ENCODE measurements at places on chromosomes 13 and 19.

- DNase-seq: peak; percentile 12
Measured at GRCh38 chr13:26342898-26343297, 89.0 kb downstream of the CDK8 start.

DNA sequence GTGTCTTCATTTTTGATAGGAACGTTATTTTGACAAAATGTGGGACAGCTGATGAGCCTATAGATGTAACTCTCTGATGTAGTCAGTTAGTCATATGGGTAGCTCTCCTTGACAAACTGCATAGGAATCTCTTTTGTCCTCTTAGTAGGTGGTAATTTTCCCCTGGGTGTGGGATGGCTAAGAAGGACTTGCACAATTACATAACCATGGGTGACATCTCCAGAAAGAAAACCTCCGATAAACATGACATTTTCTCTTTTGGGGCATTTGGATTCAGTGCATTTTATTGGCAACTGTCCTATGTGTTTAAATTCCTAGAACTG is 41.8 kb downstream of the IGFL3 start:
- DNase-seq: no peak

- DNase-seq: no peak
Measured at GRCh38 chr19:11832253-11832912, 16.1 kb upstream of the ZNF439 start.

GRCh38 chr19:30932854-30933253 is 416.4 kb downstream of the TSHZ3 start:
- no peak for DNase-seq

DNA sequence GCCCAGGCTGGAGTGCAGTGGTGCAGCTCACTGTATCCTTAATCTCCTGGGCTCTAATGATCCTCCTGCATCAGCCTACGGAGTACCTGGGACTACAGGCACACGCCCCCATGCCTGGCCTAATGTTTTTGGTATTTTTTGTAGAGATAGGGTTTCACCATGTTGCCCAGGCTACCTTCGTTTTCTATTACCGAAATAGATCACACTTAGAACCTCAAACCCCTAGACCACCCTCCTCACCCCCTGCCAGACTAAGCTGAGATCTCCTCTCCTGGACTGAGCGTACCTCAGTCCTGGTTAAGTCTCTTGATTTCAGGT is 391 bp downstream of the KLF1 start:
- DNase-seq: peak; percentile 68

DNA sequence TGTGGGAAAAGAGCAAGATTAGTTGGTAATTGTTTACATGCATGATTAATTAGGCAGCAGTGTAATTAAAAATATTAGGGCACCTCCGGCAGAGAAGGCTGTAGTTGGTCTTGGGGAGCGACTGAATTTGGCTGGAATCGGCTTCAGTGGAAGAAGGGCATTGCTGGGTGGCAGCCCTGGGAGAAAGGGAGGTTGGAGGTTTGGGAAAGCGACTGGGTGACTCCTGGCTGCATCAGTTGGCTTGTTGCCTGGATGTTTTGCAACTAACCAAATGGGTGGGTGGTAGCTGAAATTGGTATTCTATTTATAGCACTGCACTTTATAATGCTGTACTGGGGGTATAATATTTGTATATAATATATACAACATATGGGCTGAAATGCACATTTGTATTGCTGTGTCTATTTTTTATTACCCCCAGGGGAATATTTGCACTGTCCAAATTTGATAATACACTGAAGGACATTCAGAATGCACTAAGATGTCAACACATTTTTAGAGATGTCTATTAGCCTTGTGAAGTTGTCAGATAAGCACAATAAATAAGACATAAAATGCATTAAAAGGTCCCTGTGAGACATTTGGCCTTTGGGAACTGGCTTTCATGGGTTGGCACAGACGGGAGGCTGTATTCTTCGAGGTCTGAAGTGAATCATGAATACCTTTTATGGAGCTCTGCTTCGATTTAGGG is 1.7 kb downstream of the B3GLCT start:
- DNase-seq: peak; percentile 48

- no peak for DNase-seq
Measured at GRCh38 chr13:114111577-114111976, 20.8 kb downstream of the RASA3 start.

DNA sequence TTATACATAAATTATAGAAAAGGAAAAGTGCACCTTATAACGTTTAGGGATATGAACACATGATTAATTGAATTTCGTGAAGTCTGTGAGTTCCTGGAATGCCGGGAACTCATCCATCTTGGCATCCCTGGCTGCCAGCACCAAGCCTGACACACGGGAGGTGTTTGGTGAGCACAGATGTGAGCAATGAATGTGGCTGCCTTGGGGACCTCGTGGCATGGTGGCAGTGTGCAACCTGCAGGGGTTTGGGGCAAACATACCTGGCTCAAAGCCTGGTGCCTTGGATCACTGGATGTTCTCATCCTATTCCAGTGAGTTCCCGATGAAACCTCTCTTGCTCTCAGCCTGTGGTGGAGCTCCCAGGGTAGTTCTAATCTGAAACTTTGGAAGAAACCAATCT is 10.4 kb upstream of the MAP2K2 start:
- DNase-seq: no peak

DNA sequence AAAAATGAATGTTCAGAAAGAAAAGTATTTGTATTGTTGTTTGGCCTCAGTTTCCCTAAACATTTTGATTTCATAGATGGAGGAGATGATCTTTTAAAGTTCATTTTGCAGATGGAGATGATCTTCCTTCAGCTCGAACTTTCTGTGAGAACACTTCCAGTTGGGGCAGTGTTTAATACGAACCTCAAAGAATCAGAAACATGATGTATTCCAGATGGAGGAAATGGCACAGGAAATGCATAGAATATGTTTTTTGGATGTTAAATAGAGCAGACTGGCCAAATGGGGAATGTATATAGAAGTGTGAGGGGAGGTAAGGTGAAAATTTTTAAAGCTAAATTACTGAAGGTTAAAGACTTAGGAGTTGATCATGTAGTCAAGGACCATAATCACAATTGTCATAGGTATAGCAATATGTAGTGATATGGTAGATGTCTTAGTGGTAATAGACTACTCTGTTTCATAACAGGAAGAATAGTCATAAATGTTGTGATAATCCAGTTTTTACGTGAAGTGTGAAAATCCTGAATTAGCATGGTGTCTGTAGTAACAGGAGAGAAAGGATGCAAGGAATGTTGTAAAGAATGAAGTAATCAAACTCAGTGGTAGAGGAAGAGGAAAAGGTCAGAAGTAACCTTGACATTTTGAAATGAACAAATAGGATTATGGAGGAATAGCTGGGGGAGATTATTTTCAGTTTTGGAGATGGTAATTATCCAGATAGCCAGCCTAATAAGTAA is 5.1 kb downstream of the RAP2A start:
- DNase-seq: no peak

DNA sequence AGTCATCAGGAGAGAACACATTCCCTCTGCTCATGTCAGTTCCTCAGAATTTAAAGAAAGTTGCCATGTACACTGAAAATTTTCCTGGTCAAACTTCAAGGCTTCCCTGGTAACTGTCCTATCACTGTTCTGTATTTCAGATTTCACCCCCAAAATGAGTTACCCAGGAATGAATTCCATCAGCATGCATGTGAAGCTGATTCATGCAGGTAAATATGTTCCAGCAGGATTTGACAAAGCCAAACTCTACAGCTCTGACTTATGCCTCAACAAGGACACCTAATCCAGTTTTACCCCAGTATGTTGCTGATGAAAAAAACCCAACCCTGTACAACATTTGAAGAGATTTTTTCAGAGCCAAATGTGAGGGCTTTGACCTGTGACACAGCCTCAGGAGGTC is 21.5 kb downstream of the LIG4 start:
- DNase-seq: no peak

DNA sequence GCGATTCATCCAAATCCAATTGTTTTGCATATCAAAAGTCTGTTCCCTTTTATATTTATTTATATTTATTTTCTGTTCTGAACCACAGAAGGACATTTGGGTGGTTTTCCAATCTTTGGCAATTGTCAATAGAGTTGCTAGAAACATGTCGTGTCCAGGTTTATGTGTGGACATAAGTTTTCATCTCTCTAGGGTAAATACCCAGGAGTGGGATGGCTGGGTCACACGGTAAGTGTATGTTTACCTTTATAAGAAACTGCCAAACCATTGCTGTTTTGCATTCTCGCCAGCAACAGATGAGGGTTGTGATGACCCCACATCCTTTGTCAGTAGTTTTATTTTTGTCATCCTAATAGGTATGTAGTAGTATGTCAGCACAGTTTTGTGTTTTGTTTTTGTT is 12.5 kb downstream of the AP1M1 start:
- no peak for DNase-seq

- DNase-seq: no peak
Measured at GRCh38 chr13:46267166-46267565, 55.4 kb downstream of the LRRC63 start.

GRCh38 chr19:48308631-48309586 is 16.4 kb upstream of the EMP3 start:
- no peak for DNase-seq

DNA sequence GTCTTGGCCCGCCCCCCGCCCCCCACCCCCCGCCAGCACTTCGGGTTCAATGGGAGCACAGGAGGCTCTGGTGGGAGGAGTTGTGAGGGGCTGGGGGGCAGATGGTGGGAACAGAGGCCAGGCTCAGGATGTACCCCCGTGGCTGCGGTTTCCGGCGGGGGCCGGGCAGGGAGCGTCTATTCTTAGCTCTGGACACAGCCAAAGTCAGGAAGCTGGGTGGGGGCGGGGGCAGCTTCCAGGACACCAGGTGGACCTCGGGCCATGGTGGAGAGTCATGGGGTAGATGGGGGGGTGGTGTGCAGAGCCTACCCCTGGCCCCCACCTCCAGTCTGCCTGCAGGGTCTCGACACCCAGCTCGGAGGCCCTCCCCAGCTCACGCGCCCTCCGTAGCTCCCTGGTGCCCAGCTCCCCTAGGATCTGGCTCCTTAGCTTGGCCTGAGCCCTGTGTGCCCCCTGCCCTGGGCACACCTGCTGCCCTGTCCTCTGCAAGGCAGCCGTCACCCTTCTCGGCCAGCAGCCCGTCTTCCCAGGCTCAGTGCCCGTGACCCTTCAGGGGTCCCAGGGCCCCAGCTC is 2.2 kb upstream of the TBXA2R start:
- no peak for DNase-seq

DNA sequence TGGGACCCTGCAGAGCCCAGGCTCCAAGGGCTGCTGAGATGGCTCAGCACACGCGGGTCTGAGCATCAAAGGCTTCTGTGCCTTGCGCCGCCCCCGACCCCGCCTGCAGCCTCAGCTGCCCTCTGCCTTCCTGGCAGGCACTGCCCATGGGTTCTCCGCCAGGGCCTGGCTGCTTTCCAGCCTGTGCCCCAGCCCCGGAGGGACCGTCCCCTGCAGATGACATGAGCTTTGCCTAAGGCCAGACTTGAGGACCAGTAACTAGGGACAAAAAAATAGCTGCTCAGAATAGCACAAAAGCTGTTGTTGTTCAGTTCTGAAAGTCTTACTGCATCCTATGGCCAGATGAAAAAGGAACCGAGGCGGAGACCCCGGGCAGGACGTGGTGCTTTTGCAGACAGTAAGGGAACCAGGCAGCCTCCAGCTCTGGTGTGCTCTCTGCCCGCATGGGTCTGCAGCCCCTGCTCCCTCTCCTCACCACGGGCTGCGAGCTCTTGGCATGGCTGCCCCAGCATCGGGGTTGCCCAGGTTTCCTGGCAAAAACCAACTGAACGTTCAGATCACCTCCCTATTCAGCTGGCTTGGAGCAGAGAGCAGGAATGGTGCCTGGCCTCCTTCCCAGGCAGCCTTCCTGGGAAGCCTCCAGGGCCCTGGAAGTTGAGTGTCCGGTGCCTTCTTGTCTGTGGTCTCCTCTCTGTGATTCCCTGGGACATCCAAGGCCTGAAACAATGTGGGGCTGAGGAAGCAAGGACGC is 12.5 kb upstream of the CFAP97D2 start:
- no peak for DNase-seq

DNA sequence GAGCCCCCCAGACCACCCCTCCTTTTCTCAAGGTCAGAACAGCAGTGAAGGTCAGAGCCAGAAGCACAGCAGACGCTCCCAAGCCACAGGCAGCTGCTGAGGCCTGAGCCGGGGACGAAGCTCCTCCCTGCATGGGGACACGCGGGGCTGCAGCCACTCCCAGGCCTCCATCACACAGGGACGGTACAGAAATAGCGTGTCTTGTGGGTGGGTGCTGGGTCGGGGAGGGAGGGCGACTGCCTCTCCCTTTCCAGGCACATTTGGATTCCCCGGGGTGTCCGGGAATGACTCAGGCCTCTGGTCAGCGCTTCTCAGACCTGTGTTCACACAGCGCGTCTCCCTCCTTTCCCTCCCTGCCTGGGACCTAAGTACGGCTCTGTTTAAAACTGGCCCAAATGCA is 33.2 kb downstream of the RASA3 start:
- no peak for DNase-seq

DNA sequence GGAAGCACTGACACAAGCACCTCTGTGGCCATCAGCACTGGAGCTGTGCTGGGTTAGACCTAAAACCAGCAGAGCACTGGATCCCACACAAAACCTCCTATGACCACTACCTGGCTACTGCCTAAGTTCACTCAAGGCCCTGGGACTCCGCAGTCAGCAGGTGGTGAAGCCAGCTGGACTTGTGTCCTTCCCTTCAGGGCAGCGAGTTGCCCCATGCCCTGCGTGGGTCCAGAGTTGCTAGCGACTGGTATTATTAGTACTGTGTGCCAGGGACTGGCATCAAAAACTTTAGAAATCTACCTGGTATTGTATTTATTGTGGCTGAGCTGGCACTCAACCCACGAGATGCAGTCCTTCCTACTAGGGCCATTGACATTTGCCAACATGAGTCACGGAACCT is 6.0 kb downstream of the OR10H4 start:
- no peak for DNase-seq

DNA sequence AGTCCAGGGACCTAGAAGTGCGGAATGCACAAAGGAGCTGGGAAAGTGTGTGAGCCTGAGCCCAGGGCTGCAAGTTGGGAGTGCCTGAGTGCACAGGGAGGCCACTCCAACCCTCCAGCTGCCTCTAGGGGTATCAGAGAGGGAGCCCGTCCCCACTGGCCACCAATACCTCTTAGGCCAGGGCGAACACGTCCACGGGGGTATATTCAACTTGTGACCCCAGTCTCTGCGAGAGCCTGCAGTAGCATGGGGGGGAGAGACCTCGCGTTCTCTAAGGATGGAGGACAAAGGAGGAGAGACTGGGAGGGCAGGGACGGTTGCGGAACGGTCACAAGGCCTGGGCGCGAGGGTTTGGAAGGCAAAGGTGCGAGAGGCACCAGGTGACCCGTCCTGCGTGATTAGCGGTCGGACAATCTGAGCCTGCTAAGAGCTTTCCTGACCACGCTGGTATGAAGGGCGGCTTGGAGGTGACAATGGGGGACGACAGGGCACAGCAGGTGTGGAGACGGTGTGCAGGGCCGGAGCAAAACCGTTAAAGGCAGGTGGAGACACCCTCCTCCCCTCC is 676 bp downstream of the CD320 start:
- no peak for DNase-seq

- peak; percentile 70 for DNase-seq
Measured at GRCh38 chr19:46717716-46718143, 816 bp upstream of the PRKD2 start.
